ENCODE measurements at places on chromosomes 12 and 14.

DNA sequence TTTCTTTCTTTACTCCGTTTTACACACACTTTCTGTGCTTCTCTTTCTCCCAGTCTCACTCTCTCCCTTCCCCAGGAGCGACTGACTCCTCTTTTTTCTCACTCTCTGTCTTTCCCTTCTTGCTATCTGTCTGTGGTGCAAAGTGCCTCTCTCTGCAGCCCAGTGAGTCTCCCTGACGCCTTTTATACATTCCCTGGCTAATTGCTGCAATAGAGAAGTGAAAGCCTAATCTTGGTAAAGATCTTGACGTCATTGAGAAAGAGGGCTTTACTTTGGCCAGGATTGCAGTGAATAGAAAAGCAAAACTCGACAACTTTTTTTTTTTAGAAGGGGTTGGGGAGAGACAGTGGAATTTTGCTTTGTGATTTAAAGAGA lies 706 bp upstream of the DIO2 start:
- DNase-seq, result no peak

- no peak for DNase-seq
Observed at GRCh38 chr14:101824339-101824727, 62.8 kb downstream of the PPP2R5C start.

GRCh38 chr12:5492562-5492961 lies 60.7 kb downstream of the NTF3 start:
- no peak for DNase-seq

DNA sequence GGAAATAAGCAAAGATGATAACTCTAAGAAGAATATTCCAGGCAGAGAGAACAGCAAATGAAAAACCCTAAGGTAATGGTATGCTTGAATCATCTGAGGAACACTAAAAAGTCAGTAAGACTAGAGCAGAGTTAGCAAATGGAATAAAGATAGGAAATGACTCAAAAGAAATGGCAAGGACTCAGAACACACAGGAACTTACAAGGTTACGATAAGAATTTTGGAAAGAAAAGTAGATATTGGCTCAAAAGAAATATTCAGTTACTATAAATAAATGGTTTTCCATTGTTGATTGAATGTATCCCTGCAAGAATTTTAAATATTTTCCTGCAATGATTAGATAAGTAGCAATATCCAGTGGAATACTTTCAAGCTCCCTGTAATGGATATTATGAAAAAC lies 705.8 kb downstream of the C12orf50 start:
- no peak for DNase-seq

- DNase-seq, result no peak
Observed at GRCh38 chr12:6172862-6173261, 27.3 kb upstream of the CD9 start.

DNA sequence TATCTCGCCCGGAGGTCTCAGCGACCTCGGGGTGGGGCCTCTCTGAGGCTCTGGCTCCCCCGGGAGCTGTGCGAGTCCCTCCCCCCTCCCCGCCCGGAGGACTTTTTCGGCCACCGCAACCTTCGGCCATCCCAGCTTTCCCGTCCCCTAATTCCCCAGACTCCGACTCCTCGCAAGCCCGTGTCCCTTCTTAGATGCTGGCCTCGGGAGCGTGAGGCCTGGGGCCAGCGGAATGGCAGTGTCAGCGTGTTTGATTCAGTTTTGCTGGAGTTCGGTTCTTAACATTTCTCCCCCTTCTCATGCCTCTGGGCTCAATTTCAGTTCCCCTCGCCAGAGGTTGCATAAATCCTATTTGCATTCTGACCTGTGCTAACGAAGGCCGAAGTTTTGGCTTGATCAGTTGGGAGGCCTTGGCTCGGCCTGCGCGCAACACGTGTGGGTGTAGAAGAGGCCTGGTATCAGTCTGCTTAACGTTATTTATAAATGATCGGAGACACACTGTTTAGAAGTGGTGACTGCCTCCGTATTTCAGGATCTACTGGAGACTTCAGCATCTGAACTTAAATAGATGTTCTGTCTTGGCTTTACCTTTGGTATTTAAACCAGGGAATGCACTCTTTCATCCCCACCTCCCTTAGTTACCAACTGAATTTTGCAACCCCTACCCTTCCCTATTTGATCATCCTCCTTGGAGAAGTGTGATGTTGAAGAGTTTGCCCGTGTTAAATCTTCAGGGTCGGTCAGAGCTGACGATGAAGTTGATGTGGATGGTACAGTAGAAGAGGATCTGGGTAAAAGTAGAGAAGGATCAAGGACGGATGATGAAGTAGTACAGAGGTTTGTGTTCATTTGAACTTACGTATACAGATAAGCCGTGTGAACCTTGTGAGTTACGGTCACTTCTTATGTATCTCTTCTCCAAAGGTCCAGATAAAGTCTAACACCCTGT lies 851 bp downstream of the HSP90B1 start:
- DNase-seq, result peak; percentile 18

DNA sequence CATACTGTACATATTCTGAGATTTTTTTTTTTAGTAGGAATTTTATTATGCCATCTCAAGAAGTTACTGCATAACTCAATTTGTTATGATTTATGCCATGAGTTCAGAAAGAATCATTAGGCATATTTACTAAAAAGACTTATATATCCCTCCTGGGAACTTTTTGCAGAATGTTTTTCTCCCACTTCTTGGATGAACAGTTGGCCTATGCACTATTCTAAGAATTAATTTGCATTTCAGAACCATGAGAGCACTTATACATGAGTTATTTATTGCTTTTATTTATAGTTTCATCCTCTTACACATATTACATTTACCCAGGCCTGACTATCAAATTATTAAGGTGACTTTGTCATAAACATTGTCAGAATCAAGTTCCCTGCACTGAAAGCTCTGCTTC lies 6.3 kb upstream of the LRIG3 start:
- DNase-seq, result no peak

DNA sequence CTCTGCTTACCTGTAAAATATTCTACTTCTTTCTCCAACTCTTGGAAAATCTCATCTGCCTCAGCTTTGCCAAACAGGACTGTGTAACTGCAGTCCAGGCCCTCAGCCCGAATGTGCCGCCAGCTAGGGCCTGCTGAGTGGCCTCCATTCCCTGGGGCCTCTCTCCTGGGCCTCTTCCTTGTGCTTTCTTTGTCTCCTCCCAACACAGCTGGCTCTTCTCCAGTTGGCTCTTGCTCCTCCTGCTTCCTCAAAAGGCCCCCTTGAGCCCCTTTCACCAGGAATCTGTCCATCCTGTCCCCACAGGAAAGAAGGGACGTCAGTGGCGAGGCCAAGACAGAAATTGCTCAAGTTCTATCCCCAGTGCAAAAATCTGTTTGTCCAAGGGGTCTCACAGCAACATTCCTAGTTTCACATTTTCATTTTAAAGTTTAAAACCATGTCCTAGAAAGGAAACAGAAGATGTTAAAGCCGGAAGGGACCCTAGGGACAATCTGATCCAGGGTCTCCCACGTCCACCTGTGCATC lies 713 bp downstream of the ALKBH2 start:
- no peak for DNase-seq

GRCh38 chr12:125890971-125891370 lies 825.7 kb downstream of the AACS start:
- DNase-seq, result no peak

DNA sequence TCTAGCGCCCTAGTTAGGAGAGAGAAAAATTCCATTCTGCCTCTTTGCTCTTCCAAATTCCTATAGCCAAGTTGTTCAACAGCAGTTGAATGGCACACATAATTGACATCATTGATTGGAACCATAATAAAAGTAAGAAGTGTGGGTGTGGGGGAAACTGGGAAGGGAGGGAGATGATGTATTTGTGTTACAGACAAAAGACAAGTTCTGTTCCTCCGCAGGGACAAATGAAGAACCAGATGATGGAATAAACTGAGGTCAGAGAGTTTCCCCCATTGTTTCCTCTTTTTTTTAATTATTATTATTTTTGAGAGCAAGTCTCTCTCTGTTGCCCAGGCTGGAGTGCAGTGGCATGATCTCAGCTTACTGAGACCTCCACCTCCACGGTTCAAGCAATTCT lies 34.9 kb downstream of the GDF11 start:
- DNase-seq, result no peak

DNA sequence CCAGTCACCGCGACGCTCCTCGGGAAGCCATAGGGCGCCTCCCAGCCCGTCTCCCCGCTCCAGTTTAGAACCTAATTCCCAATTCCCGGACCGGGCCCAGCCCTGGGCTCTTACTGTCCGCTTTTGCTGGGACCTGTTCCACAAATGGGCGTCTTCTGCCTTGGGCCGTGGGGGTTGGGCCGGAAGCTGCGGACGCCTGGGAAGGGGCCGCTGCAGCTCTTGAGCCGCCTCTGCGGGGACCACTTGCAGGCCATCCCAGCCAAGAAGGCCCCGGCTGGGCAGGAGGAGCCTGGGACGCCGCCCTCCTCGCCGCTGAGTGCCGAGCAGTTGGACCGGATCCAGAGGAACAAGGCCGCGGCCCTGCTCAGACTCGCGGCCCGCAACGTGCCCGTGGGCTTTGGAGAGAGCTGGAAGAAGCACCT lies 797 bp downstream of the UNG start:
- no peak for DNase-seq

- no peak for DNase-seq
Observed at GRCh38 chr14:67018720-67019119, 170.5 kb upstream of the GARIN2 start.

GRCh38 chr14:104473244-104473565 lies 106.4 kb upstream of the C14orf180 start:
- DNase-seq, result no peak

- DNase-seq, result no peak
Observed at GRCh38 chr12:75269209-75269608, 59.6 kb upstream of the KCNC2 start.

DNA sequence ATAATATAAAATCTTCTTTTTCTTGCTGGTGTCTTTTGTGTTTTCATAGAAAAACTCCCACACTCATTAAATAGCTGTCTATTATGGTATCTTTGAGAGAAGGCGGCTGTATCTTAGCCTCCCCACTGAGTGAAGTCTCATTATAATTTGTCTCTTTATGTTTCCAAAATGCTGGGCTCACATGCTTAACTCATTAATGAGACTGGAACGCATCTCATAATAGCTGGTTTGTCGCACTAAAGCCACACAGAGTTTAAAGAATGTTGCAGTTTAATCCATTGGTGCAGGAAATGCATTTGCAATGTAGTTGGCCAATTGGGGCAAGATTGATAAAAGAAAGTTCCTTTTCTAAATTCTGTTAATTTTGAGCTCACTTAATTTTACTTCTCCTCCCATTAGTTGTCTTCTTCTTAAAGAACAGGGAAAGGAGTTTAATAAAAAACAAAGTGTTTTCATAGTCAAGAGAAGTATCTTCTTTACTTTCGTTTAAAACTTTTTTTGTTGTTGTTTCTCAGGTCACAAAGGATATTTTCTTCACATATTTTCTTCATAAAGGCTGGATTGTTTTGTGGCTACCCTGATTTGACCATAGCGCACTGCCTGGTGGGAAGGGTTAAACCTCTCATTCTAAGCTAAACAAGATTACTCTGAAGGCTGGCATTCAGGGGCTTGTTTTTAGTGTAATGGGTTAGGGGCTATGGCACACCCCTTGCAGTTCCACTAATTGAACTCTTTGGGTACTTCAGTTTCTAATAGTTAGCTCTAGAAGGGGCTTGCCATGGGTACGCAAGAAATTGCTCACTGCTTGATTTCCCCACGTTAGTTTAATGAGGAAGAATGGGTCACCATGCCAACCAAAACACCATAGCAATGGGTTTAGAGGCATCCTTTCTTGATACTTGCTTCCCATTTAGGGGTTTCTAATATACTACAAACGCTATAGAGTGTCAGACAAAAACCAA lies 197.0 kb downstream of the TMTC2 start:
- no peak for DNase-seq

DNA sequence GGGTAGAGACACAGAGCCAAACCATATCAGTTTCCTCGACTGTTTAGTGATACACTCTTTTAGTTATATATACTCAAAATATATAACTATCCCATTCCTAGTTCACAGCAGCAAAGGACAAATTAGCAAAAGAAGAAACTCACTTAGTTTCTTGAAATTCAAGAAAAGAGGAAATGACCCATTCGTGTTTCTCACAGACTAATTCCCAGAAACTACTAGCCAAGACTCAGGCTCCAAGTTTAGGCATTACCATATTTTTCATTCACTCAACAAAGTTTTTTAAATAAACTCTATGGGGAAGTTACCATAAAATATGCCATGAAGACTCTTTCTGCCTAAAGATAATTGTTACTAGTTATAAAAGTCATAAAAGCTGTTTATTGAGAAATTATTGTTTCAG lies 152.3 kb upstream of the DAAM1 start:
- no peak for DNase-seq

GRCh38 chr14:104247336-104248202 lies 109.2 kb downstream of the KIF26A start:
- no peak for DNase-seq

DNA sequence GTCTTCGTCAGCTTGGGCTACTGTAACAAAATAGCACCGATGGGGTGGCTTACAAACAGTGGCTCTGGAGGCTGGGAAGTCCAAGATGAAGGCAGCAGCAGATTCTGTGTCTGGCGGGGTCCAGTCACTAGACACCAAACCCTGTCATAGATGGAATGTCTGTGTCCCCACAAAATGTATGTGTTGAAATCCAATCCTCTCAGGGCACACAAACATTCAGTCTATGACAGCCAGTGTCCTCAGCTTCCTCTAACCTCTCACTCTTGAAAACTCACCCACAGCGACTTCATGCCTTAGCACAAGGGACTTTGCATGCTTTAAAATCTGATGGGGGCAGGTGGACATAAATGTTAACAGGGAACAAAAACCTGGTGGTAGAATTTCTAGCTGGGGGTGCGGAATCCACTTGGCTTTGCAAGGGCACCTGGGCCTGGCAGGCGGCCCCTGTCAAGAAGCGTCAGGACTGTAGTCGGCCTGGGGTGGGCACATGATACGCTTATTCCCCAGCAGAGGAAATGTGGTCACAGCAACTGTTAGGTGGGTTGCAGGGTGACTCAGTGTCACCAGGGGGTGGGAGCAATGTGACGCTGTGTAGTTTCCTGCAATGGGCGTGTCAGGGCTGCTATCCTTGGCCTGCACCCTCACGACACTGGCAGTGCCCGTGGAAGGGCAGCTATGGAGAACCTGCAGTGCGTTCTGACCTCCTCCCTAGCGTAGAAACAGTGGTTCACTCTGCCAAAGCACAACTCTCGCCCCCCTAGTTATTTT lies 17.7 kb downstream of the RIN3 start:
- peak; percentile 85 for DNase-seq

DNA sequence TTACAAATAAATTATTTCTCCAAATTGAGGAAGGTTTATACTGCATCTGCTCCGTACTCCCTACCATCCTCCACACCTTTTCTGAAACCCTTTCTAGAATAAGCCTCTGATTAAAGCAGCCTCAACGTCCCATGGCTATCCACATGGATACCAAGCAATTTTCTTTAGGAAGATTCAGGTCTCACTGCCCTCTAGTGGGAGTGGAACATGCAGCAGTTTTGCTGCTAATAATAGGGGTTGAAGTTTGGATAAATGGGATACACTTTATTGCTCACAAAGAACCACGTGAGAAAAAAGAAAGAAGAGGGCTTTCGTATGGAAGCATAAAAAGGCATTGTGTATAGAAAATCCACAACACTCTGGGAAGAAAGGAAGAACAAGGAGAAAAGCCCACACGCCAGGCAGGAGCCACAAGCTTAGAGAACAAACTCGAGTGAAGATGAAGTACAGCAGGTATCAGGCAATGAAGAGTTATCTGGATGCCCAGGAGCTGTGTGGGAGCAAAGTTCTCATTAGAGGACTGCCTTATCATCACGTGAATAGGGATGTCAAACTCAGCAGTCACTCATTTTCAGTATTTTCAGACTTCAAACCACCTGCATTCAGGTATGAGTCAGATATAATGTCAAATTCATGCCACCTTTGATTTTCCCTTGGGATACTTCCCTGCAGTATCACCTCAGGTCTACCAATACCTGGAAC lies 45.8 kb downstream of the CCER1 start:
- DNase-seq, result no peak

- DNase-seq, result no peak
Observed at GRCh38 chr14:68612049-68612448, 180.8 kb downstream of the ZFP36L1 start.
